ENCODE measurements at places on chromosomes 4 and X.

DNA sequence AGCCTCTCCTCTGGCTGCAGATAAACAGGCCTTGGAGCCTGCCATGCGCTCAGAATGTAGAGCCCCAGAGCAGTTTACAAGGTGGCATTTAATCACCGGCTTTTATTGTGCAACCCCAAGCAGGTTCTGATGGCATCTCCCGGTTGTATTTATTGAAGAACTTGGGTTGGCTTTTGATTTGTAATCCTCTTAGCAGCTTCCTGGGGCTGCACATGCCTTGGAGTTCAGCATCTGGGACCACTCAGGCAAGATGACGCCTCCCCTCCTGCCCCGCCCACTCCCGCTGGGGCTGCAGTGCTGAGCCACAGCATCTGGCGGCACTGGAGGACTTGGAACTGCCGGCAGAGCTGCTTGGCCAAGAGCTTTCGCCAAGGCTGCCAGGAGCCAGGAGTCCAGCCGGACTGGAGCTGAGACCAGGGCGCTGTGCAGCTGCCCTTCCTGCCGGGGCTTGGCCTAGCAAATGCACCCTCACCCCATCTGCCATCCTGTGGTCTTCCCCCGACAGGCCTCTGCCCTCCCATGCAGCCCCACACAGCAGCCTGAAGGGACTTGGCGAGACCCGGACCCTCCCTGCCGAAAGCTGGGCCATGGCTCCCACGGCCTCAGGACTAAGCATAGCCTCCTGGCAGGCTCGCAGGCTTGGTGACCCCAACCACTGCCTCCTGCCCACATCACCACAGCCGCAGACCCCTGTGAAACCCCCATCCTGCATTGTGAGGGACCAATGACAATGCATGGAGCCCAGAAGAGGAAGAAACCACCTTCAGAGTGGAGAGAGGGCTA lies 5.4 kb downstream of the HTRA3 start:
- peak; percentile 90 for DNase-seq

GRCh38 chrX:140733766-140734342 lies 24.3 kb downstream of the LINC00632 start:
- DNase-seq, result peak; percentile 11

GRCh38 chr4:22707390-22707789 lies 14.7 kb downstream of the GBA3 start:
- no peak for DNase-seq

DNA sequence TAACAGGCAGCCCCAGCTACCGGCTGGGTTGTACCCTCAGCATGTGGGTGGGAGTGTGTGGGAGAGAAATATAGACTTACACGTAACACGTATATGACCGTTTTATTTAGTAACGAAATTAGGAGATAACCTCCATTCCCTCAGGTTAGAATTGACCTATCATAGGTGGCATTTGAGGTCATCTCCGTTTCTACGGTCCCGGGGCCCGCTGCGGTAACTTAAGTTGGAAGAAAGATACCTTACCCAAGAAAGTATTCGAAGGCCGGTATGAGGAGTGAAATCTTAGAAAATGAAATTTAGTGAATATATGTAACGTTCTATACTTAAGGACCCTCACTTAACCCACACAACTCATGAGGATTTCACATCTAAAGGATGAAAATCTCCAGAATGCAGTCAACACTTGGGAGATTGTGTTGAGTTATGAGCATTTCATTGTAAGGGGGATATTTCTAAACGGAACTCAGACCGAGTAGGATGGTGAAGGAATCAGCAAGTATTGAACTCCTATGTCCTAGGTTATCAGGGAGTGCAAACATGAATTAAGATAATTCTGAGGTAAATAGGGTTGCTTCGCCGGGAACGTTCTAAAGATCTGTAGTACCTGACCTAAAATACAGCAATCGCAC lies 891 bp downstream of the CISD2 start:
- no peak for DNase-seq

- no peak for DNase-seq
These were observed 49.2 kb upstream of the TLR2 start for GRCh38 chr4:153634738-153635353.

GRCh38 chr4:2072971-2073807 lies 14.1 kb downstream of the NAT8L start:
- no peak for DNase-seq

DNA sequence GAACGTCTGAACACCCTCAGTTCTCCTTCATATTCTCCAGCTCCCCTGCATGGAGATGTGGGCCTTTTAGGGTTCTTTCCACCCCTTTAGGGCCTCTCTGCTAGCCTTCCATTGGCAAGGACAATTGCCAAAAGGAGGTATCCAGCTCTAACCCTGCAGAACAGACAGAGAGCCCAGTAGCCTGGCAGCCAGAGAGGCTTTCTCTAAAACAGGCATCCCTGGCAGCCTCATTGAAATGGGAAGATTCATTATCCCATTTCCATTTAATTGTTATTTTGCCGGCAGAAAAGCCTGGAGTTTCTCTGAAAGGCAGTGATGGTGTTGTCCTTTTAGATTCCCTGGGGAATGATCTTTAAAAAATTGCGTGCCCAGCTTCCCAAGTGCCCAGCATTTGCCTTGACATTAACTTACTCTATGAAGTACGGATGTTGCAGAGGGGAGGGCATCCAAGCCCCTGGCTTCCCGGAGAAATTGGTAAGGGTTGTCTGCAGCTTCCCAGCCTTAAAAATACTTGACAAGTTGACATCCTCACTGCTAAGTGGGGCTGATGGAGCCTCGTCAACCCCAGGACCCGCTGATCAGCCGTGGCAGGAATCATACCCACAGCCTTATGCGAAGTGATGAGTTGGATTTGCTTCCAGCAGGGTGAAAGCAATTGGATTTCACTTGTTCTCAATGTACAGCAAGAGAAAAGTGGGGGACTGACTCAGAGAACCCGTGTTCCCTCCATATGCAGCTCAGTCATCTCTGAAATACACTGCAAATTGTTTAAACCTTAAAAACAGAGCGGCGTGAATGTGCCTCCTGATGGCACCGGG lies 244.1 kb downstream of the CRLF2 start:
- DNase-seq, result no peak

DNA sequence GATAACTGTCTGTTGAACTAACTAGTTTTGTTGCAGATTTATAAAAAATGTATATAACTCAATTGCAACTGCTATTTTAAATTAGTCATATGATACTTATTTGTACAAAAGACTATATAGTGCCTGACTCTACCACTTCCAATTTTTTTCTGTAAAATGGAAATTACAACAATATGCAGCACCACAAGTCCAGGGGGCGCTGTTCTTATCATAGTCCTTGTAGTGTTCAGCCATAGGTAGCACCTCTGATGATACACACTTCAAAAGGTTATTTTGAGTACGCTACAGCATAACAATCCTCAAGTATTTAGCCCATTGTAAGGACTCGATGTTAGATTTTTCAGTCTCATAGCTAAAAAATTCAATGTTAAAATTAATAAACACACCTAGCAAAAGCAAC lies 174.9 kb downstream of the CORIN start:
- DNase-seq, result no peak

- DNase-seq, result no peak
These were observed 82.4 kb downstream of the RAP1GDS1 start for GRCh38 chr4:98343626-98344025.

- no peak for DNase-seq
These were observed 158.8 kb upstream of the AADAT start for GRCh38 chr4:170248576-170248975.

DNA sequence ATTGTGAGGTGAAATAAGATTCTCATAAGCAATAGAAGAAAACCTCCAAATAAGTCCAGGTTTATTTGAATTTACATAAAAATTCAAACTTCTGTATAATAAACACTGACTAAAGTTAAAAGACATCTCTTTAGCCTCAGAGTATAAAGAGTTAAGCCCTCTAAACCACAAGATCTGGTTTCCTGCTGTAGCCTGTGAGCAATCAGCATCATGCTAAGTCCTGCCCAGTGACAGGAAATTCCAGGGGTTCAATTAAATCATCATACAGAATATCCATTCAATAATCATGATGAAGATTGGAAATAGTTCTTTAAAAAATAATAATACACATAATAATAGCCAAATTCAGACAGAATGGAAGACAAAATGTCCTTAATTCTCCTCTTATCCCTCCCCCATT lies 139.2 kb upstream of the DGKK start:
- DNase-seq, result no peak

DNA sequence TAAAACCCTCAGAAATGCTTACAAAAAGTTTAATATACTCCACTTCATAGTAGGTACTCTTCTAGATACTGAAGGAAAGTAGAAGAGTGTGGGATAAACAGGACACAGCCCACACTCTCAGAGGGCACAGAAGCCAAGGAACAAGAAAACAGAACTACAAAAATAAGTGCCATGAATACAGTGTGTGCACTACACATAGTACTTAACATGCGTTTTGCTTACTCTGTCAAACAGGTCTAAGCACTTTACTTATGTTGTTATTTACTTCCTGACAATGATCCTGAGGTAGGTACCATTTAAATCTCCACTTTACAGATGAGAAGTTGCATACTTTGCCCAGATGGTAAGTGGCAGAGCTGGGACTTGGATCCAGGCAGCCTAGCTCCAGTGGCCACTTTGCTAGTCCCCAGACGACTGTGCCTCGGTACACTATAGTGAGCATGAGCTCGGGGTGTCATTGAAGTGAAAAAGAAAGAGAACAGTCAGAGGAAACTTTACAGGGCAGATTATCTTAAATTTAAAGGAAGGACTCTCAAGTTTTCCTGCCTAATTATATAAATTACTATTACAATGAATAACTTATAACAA lies 120.3 kb downstream of the BANK1 start:
- no peak for DNase-seq

DNA sequence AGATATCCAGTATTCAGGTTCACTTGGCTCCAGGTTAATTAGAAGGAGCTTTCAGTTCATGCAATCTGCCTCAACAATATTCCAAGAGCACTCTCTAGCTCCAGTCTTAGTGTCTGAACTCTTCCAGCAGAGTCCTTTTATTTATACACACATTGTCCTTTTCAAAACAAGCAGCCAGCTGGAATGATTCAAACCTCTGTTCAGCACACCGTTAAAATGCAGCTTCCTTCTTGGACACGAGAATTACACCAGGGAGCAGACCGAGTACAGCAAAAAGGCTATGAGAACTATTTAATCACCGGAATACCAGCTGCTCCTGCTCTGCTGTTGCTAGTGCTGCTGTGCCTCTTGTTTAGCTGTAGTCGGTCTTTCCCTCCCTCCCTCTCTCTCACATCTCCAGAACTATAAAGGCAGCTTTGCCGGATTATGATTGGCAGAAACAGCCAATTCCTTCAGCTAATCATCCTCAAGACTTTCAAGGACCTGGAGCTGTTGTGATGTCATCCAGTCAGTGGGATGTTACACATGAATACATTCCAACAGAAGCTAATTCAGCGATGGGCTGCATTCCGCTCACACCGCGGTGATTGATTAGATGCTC lies at the start of gene NDST4:
Gene NDST4 (minus strand): TSS at position 115 of the 601 bp plus-strand sequence. CDS start 36,584 bp downstream, outside the sequence.
- no peak for DNase-seq

GRCh38 chr4:178395798-178396197 lies 953.6 kb upstream of the AGA start:
- DNase-seq, result no peak

DNA sequence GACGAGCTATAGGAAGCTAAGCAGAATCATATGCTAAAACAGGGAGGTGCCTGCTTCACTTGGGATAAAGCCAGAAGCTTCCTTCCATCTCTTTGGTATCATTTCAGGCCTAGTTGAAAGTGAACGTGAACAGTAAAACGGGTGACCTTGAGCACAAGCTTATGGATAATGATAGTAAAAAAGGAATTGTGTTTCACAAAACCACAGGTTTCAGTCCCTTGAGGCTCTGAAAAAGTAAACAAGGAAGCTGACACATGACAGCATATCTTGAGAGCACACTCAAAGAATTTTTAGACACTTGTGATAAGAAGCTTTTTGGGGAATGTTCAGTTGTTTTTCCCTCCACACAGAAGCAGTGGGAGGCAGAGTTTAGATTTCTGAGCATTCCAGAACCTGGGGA lies 286.1 kb downstream of the DCHS2 start:
- no peak for DNase-seq

- DNase-seq, result no peak
These were observed 84.9 kb downstream of the PRDM5 start for GRCh38 chr4:120837656-120838055.

GRCh38 chr4:145815027-145815612 lies 123.5 kb downstream of the ZNF827 start:
- DNase-seq, result no peak

GRCh38 chr4:14700544-14700943 lies 301.7 kb upstream of the CPEB2 start:
- no peak for DNase-seq

DNA sequence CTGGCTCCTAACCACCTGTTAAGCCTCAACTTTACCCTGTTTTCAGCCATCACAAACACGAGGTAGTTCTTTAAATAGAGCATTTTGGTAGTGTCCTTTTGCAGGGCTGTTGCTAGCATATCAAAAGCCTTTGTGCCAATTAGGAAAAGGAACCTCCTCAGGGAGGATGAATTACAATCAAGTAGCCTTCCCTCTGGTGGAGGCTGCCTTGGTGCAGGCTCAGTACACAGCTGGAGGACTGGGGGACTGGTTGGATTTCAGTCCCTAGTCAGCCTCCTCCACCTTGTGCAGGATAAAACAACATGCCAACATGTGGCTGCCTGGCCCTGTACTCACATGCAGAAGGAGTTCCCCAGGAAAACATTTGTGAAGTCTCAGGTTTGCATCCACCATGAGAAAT lies 53.1 kb downstream of the RASGEF1B start:
- no peak for DNase-seq

DNA sequence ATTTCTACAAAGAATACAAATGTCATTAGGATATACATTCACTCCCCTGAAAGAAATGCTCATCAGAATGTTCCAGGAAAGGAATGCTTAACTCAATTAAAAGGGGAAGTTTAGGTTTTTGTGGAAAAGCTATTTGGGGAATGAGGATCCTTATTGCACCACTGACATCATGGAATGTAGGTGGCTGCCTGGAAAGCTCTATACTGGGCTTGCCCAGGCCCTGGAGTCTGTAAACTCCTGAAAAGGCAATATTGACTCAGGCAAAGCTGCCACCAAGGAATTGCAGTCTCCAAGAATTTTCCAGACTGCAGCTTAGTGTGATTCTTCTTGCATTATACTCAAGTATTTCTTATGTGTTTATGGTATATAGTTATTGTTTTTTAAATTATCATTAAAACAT lies 15.7 kb downstream of the DAPP1 start:
- no peak for DNase-seq

DNA sequence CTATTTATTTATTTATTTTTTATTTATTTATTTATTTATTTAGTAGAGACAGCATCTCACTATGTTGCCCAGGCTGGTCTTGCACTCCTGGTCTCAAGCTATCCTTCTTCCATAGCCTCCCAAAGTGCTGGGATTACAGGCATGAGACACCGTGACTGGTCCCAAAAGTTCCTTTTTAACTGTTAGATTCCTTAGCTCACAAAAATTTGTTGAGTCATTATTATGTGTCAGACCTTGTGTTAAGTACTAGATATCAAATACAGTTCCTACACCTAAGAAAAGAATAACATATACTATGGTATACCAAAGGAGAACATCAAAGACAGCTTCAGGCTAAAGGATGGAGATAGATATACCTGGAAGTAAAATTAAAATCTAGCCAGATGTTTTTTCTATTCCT lies 11.6 kb downstream of the FGA start:
- no peak for DNase-seq
